ENCODE measurements at places on chromosomes 5 and 9.

- DNase-seq = peak; percentile 89
Measured at GRCh38 chr5:99060306-99061261, 131.8 kb upstream of the CHD1 start.

- DNase-seq = no peak
Measured at GRCh38 chr9:101047848-101048397, 19.4 kb downstream of the PLPPR1 start.

- no peak for DNase-seq
Measured at GRCh38 chr5:88000877-88001276, 267.8 kb downstream of the TMEM161B start.

DNA sequence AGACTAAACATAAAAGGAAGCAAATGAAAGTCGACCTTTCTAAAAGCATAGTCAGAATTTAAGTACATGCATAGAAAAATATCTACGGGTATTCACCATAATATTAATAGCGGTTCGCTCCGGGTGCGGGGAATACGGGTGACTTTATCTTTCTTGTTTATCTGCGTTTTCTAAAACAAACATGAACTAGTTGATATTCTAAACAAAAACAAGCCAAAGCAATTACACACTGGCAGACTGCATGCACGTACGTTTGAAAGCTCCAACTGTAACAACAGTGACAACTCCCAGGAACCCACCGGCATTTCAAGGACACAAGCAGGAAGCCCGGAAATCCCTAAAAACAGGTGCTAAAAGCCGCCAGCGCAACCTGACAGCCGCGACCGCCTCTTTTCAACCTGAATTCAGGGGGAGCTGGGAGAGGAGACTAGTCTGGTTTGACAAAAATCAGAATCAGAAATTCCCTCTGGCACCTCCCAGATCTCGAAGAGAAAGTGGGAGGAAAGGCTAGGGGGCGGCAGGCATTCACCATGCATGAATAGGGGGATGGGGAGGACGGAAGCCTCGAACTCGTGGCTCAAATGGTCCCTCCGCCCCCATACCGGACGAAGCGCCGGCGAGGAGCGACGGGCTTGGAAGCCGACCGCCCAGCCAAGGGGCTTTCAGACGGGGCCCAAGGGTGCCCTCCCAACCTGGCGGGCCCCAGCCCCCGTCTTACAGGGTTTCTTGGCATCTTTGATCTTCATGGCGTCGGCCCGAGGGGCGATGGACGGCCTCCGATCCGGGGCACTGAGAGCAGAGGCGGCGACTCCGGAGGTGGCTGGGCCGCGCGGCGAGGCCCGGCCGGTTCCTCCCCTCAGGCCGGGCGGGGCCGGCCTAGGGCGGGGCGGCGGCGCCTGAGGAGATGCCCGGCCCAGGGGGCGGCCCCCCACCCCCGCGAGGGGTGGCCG is at the start of gene PANK3:
PANK3 (minus strand) TSS at position 831 of the 950 bp plus-strand sequence; CDS start at position 746, 85 bp downstream.
- DNase-seq = no peak

DNA sequence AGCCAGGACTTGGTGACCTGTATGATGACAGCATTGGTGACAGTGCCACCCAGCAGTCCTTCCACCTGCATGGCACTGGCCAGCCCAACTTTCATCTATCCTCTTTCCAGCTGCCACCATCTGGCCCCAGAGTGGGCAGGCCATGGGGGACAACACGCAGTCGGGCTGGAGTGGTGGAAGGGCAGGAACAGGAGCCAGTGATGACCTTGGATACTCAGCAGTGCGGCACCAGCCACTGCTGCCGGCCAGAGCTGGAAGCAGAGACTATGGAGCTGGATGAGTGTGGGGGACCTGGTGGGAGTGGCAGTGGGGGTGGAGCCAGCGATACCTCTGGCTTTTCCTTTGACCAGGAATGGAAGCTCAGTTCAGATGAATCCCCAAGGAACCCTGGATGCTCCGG is 56.9 kb downstream of the RUSC2 start:
- no peak for DNase-seq

- DNase-seq = no peak
Measured at GRCh38 chr5:160640406-160640805, 211.6 kb downstream of the ATP10B start.

DNA sequence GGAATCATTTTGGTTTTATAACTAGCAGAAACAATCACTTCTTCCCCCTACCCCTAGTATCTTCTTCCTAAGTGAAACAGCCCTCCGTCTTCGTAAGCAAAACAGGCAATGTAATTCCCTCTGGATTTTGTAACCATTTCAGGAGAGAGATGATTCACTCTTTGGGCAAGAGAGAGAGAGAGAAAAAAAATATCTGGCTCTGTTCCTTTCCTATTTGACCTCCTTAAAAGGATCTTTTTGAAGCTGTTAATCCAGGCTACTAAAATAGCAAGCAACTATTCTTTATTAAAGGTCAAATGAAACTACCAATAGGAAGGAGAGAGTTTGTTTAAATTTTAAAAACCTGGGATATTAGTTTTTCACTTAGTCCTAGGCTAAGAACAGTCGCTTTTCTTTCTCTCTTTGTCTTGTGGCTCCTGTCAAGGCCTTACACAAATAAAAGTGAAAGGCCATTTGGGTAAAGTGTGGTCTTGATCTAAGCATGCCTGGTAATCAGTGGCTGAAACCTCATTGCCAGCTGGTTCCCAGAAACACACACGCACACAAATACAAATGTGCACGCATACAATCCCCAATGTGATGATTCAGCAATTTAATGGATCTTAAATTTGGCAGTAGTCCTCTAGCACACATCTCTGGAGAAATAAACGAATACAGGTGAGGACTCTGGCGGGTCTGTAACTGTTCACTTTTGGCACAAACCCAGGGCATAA is 70.2 kb downstream of the PRUNE2 start:
- DNase-seq = no peak

DNA sequence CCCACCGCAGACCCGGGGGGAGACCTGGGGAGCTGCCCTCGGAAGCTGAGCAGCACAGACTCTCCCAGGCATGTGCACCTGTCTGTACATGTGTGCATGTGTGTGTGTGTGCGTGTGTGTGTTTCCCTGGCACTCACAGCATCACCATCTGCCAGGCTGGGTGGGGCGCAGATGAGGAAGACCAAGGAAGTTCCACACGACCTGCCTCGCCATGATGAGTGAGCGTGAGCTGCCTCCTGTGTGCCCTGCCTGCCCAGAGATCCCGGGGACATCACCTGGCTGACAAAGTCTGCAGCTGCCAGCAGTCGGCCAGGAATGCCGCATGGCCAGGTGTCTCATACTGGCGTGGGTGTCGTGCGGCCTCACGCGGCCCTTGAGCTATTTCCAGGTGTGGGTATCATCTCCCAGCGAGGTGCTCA is 4.0 kb upstream of the GPSM1 start:
- no peak for DNase-seq

DNA sequence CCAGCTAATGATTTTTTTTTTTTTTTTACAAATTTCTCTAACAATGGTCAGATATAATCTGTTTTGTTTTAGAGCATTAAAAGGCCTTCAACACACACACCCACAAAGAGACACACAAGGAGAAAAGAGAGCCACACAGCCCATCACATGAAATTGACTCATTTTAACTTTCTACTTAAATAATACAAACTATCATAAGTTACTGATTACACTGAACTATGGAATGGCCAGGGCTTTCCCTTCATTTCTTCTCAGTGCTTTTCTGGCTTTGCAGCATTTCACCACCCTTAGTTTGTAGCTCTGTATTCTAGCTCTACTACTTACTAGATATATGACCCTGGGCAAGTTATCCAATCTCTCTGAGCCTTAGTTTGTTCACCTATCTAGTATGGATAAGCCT is 13.2 kb downstream of the REEP5 start:
- DNase-seq = no peak

DNA sequence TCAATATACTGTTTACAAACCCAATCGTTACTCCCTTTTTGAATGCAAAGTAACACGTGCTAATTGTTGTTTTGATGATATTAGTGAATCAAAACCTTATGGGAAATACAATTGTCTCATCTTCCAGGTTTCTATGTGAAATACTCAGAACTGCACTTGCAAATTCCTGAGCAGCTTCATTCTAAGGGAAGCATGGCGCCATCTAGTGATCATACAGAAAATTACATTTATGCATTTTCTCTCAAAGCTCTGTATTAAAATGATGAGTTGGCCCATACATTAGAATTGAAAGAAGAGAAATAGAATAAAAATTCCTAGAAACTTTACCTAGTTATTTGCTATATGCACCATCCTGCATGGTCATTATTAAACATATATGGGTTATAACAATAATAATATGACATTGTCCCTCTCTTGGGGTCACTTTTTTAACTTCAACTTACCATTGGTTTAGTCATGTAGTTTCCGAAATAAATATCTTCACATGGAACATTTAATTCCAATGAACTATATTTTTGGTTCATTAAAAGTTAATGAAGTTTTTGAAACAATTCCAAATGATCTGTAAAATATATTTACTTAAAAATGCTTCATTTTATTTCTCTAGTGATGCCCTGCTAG is 220.0 kb downstream of the PDE4D start:
- DNase-seq = no peak

DNA sequence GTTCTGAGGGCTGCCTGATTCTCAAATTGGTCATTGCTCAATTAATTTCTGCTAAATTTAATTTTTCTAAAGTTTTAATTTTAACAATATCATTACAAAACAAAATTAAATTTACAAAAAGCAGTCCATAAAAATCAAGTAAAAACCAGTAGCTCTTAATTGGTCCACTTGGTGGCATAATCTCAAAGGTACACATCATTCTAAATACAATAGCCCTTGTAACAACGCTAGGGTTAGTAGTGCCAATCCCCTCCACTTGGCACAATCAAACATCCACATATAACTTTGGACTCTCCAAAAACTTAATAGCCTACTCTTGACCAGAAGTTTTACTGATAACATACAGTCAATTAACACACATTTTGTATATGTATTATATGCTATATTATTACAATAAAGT is 1.9 kb upstream of the NDUFB6 start:
- no peak for DNase-seq

DNA sequence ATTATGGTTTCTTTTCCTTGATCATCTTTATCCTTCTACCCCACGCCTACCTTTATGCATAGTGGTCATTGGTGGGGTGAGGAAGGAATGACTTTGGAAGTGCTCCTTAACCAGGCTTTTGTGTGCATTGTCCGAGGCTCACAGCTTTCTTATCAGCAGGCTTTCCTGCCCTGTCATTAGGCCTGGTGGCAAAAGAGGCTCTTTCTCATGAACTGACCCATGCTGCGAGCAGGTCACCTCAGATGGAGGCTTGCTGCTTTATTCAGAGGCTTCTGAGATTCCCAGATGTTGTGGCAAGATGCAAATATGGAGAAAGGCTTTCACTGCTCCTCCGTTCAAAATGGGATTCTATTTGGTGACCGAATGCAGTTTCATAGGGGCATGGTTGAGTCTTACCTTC is 57.4 kb upstream of the DMRTA1 start:
- DNase-seq = no peak

- no peak for DNase-seq
Measured at GRCh38 chr5:136538534-136538933, 173.2 kb upstream of the TRPC7 start.
